ENCODE measurements at places on chromosomes 5 and 9.
A peak's percentile ranks its signal among the peaks of the same experiment; 100 is the strongest.

- peaks cover 19% of the 10 kb centered on the region for H3K4me1 ChIP-seq
- no peak for DNase-seq
- H3K27ac ChIP-seq, result peak overlapping the region; percentile 84
- peaks cover 17% of the 10 kb centered on the region for H3K27me3 ChIP-seq
Observed at GRCh38 chr5:150763023-150763769, 4.4 kb upstream of the DCTN4 start.

DNA sequence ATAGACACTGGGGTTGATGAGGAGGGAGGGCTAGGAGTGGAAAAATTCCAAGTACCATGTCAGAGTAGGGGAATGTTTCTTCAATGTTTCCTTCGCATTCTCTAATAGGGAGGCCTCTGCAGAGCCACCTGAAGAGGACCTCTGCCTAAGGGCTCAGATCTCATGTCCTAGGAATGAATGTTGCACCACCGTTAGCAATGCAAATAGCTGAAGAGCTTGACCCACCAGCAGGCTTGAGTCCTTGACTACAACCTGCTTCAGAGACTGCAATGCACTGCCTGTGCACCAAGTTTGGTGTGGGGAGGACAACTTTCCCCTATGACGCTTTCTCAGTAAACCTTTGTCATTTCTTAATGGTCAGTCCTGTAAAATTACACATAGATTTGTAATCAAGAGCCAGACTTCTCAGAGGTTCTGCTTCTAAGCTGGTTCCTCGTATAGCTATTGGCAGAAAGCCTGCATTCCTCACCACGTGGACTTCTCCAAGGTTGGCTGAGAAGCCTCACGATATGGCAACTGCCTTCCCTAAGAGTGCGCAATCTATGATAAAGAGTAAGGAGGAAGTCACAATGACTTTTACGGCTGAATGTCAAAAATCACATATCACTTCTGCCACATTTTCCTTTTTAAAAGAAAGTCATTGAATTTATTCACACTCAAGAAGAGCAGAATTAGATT, 600.7 kb upstream of the PTGER4 start:
- no peak overlapping the region for H3K27ac ChIP-seq
- H3K36me3 ChIP-seq, result no peaks in the 10 kb centered on the region
- H3K4me1 ChIP-seq, result no peaks in the 10 kb centered on the region
- no peak overlapping the region for H3K4me3 ChIP-seq

GRCh38 chr5:32369542-32370155, 56.9 kb upstream of the MTMR12 start:
- H3K27me3 ChIP-seq, result no peaks in the 10 kb centered on the region
- peaks cover 42% of the 10 kb centered on the region for H3K4me1 ChIP-seq
- H3K27ac ChIP-seq, result peak overlapping the region; percentile 53

DNA sequence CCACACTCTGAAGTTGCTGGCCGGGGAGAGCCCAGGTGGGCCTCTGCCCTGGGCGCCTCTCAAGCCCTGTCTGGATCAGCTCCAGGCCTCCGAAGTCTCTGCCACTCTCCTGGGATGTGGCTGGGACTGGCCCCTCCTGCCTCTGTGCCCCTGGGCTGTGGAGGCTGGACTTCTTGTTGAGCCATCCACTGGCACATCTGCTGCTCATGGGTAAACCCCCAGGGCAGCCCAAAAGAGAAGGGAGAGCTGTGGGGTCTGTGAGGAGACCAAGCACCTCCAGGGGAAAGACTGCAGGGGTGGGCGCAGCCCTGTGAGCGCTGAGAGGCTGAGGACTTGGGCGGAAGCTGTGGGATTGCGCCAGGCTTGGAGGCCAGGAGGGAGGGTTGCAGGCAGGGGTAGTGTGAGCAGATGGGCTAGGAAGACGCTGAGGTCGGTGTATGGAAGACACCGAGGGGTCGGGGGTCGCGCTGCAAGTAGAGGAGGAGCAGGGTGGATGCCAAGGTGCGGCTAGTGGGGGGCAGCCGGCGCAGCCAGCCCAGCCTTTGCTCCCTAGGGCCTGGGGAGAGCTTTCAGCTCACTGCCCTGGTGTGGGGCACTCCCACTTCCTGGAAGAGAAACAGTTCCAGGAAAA, 118.1 kb downstream of the WNK2 start:
- H3K4me3 ChIP-seq, result no peak overlapping the region
- peaks cover 28% of the 10 kb centered on the region for H3K4me1 ChIP-seq
- no peaks in the 10 kb centered on the region for H3K27me3 ChIP-seq
- H3K27ac ChIP-seq, result no peak overlapping the region

DNA sequence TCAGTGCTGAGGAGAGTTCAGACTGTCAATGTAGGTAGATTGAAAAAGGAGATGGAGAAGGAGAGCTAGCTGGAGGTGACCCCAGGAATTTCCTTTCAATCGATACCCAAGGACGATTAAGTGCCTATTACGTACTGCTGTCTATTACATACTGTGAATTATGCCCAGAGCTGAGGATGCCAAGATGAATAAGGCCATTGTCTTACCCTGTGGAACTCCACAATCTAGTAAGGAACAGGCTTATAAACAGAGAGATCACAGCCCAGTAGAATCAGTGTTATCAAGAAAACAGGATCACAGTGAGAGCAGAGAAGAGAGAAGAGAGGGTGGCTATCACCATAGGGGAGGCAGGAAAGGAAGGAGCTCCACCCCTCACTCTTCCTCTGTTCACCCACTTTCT, 54.1 kb upstream of the PDE8B start:
- H3K4me3 ChIP-seq, result no peak overlapping the region
- no peak overlapping the region for H3K27ac ChIP-seq
- DNase-seq, result no peak

DNA sequence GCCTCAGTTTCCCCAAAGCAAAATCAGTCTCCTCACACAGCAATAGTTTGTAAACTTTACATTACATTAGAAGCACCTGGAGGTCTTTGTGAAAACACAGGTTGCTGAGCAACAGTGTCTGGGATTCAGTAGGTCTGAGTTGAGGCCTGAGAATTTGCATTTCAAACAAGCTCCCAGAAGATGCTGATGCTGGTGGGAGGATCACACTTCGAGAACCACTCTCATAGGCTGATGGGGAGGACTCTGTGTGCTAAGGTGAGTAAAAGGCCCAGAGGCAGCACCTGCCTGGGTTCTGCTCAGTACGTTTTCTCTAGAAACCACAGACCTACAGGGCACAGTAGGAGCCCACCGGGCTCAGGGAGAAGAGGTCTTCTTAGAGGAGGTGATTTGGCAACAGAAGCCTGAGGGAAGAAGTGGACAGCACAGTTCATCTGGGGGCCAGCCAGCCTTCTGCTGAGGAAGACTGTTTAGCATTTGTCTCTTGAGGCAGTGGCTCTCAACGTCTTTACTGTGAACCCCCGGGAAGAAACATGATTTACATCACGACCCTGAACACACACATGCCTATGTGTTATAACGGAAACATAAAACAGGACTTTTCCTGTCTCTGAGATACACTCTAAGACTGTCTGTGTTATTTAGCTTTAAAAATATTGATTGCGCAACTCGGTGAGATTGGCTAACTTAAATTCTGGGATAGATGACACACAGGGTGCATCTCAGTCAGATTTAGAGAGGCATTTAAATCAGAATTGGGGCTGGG, 24.8 kb upstream of the DENND1A start:
- H3K27me3 ChIP-seq, result peaks cover 26% of the 10 kb centered on the region
- H3K4me3 ChIP-seq, result no peak overlapping the region
- no peak overlapping the region for H3K27ac ChIP-seq
- no peaks in the 10 kb centered on the region for H3K36me3 ChIP-seq
- H3K4me1 ChIP-seq, result peaks cover 19% of the 10 kb centered on the region
- no peak for DNase-seq

DNA sequence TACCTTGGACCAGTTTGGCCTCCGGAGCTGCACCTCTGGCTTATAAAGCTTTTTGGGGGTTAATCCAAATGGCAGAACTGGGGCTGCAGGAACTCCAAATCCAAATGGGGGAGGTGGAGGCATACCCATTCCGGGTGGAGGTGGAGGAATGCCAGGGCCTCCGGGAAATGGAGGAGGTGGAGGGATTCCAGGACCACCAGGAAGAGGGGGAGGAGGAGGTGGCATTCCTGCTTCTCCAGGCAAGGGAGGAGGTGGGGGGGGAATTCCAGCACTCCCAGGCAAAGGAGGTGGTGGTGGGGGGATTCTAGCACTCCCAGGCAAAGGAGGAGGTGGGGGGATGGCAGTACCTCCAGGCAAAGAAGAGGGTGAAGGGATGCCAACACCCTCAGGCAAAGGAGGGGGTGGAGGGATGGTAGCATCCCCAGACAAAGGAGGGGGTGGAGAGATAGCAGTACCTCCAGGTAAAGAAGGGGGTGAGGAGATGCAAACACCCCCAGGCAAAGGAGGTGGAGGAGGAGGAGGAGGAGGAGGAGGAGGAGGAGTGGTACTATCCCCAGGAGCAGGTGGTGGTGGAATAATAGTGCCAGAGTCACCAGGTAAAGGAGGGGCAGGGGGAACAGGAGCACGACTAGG, 45.2 kb downstream of the DIAPH1 start:
- no peak overlapping the region for H3K27ac ChIP-seq
- peaks cover 16% of the 10 kb centered on the region for H3K4me1 ChIP-seq
- H3K36me3 ChIP-seq, result peaks cover 54% of the 10 kb centered on the region
- DNase-seq, result no peak
- no peak overlapping the region for H3K4me3 ChIP-seq

- H3K27ac ChIP-seq, result no peak overlapping the region
- peaks cover 60% of the 10 kb centered on the region for H3K27me3 ChIP-seq
- DNase-seq, result no peak
- H3K36me3 ChIP-seq, result no peaks in the 10 kb centered on the region
- H3K4me3 ChIP-seq, result no peak overlapping the region
Observed at GRCh38 chr5:137600721-137601360, 101.7 kb upstream of the SPOCK1 start.

DNA sequence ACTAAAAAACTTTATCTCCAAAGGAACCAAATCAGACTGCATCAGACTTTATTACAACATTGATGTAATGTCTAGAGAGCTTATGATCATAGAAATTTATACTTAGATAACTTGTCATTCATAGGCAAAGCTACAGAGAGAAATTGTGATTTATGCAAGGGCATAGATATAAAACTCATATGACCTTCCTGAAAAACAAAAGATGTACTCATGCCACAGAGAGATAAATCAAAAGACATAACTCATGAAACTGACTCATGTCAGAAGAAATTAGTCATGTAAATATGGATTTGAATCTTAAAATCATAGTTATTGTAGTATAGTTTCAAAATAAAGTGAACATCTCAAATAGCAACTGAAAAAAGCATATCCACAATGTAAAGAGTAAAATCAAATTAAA, 186.2 kb downstream of the GABBR2 start:
- no peak overlapping the region for H3K27ac ChIP-seq
- H3K4me3 ChIP-seq, result no peak overlapping the region
- no peaks in the 10 kb centered on the region for H3K27me3 ChIP-seq
- peaks cover 12% of the 10 kb centered on the region for H3K4me1 ChIP-seq
- H3K36me3 ChIP-seq, result no peaks in the 10 kb centered on the region
- no peak for DNase-seq

DNA sequence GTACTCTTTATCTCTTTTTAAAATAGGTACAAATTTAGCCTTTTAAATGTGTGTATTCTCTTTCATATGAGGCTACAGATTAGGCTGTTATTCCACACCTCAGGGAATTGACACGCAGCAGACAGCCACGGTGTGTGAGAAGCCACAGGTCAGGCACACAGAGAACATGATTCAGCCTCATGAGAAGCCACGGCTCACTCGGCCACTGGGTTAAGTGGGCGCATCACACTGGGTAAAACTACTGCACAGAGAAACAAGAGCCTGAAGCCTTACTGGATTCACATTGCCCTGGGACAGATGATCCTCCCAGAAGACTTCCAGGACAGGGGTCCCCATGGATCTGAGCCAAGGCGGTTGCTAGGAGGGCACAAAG, 28.2 kb downstream of the LPCAT1 start:
- no peaks in the 10 kb centered on the region for H3K27me3 ChIP-seq
- H3K27ac ChIP-seq, result no peak overlapping the region

DNA sequence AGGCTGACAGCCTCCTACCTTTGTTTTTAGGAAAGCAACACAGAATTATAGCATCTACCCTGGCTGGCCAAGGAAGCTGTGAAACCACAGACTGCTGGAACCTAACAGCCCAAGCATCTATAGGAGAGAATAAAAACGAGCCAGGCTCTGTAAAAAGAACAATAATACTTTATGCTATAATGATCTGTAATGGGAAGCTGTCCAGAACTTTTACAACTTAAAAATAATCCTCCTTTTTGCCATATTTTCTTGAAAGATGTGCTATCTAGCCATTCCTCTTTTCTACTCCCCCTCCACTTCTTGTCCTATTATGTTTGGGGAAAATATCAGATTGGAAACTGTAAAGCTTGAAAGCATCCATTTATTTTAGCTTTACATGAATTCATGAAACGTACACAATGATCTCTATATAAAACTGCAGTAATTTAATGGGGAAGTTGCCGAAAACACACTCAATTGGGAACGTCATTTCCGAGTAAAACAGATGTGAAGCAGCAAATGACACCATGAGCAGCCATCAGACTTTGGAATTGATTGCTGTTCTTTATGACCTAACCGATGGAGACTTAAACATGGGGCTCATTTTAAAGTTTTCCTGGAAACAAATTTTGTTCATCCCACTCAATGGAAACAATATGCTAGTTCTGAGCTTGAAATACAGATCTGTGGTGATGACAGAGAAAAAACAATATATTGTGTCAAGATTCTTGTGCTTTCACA, 450.3 kb upstream of the CLINT1 start:
- peak overlapping the region; percentile 50 for H3K27ac ChIP-seq
- no peaks in the 10 kb centered on the region for H3K27me3 ChIP-seq
- H3K4me1 ChIP-seq, result peaks cover 40% of the 10 kb centered on the region
- no peak for DNase-seq
- no peaks in the 10 kb centered on the region for H3K36me3 ChIP-seq

GRCh38 chr9:127555840-127556820, 55.9 kb upstream of the STXBP1 start:
- peaks cover 63% of the 10 kb centered on the region for H3K4me1 ChIP-seq
- H3K27ac ChIP-seq, result peak overlapping the region; percentile 66
- H3K36me3 ChIP-seq, result no peaks in the 10 kb centered on the region
- H3K27me3 ChIP-seq, result peaks cover 3% of the 10 kb centered on the region
- peak overlapping the region; percentile 42 for H3K4me3 ChIP-seq

GRCh38 chr5:89211836-89212235, 328.9 kb upstream of the MEF2C start:
- H3K4me1 ChIP-seq, result no peaks in the 10 kb centered on the region
- H3K27me3 ChIP-seq, result no peaks in the 10 kb centered on the region
- no peak for DNase-seq
- no peaks in the 10 kb centered on the region for H3K36me3 ChIP-seq
- H3K4me3 ChIP-seq, result no peak overlapping the region
- H3K27ac ChIP-seq, result no peak overlapping the region
